AG04450 (cell line): ENCODE measurements at places on chromosomes 1 and 21.

- DNase-seq = no peak
These were observed 136.4 kb upstream of the COL6A1 start for GRCh38 chr21:45845063-45845769.

DNA sequence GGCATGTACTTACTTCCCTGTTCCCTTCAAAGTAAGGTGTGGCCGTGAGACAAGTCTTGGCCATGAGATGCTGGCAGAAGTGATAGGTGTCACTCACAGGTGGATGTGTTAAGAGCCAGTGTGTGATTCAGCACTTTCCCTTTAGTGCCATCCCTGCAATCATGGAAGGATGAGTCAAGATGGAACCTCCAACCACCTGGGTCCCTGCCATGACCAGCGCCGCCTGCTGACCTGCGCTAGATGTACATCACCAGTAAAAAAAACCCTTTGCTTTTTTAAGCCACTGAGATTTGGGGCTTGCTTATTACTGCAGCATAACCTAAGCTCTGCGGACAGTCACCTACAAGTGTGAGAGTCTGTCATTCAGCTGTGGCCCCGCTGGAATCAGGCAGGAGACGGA is 71.7 kb downstream of the TOMM20 start:
- no peak for DNase-seq

DNA sequence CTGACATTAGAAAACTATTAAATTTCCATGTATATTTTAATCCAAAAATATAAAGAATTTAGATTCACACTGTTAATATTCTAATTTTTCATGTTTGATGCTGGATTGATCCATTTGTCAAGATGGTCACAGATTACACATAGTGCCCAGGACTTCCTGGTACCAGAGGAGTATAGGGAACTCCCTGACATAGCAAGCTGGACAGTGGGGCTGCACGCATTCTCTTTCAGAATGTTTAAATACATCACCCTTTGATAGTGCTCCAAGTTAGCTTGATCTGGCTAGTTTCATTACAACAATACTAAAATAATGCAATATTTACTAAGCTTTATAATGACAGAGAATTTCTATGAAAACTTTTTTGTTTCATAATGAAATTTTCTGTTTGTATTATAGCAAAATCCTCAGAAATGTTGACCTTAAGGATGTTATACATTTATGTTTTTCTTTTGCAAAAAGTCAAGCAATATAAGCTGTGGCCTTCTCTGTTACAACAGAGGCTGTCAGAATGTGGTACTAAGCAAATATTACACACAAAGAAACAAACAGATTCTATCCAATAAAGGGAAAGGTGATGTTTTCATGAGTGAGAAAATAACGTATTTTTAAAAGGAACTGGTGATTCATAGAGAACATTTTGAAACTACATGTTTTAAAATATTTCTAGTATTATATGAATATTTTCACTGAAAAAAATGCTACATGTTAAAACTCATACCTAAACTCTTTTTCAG is 84.7 kb downstream of the SLC35F3 start:
- no peak for DNase-seq

- DNase-seq = no peak
These were observed 47.7 kb downstream of the UTP25 start for GRCh38 chr1:209875515-209875914.

DNA sequence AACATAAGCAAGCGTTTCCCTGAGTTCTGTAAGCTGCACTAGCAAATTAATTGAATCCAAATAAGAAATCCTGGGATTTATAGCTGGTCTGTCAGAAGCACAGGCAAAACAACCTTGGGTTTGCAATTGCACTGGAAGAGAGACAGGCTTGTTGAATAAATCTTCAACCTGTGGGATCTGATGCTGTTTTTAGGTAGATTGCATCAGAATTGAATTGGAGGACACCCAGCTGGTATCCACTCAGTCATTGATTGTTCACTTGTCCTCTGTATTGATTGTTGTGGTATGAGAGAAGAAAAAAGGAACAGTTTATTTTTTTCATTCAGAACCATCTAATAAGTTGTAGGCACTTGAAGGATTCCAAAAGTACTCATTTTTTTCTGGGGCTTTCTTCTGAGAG is 497.4 kb downstream of the SIPA1L2 start:
- DNase-seq = no peak

GRCh38 chr1:227889047-227889862 is 58.5 kb downstream of the WNT9A start:
- DNase-seq = no peak

- DNase-seq = no peak
These were observed 193.4 kb downstream of the PRDM2 start for GRCh38 chr1:13893409-13893821.

DNA sequence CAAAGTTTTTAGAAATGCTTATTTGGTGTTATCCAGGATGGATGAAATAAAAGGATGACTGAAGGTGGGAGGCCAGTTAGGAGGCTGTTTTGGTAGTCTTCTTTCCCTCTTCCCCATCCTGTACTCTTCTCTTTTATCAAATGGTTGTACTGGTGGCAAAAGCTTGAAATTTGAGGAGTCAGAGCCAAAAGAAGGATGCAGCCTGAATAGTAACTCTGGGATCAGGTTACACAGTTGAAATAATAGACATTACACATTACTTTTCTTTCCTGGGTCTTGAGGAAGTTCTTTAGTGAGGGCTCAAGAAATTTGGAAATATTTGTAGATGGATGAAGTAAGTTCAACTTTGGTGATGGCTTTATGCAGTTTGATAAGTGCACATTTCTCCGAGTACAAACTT is 108.6 kb downstream of the GPR52 start:
- no peak for DNase-seq

DNA sequence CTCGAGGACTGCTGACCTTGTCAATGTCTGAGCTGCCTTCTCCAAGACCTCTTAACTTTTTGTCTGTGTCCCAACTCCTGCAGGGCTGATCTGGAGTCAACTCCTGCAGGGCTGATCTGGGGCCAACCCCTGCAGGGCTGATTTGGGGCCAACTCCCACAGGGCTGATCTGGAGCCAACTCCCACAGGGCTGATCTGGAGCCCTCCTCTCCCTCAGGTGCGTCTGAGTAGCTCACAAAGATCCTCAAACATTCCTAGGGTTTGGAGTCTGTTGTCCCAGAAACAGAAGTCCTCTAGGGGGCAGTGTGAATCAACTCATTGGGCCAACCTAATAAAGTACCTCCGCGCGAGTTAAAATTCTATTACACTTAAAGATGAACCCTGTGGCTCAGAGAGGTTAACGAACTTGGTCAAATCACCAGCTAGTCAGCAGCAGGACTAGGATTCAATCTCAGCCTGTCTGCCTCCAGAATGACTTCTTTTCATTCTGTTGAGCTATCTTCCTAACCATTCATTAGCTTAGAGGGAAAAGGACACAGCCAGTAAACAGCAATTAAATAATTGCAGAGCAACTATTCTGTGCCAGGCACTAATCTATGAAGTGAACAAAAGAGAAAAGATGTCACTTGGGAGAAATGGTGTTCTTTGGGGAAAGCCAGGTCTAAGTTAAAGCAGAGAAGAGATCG is 17.2 kb upstream of the RLF start:
- peak; percentile 36 for DNase-seq

DNA sequence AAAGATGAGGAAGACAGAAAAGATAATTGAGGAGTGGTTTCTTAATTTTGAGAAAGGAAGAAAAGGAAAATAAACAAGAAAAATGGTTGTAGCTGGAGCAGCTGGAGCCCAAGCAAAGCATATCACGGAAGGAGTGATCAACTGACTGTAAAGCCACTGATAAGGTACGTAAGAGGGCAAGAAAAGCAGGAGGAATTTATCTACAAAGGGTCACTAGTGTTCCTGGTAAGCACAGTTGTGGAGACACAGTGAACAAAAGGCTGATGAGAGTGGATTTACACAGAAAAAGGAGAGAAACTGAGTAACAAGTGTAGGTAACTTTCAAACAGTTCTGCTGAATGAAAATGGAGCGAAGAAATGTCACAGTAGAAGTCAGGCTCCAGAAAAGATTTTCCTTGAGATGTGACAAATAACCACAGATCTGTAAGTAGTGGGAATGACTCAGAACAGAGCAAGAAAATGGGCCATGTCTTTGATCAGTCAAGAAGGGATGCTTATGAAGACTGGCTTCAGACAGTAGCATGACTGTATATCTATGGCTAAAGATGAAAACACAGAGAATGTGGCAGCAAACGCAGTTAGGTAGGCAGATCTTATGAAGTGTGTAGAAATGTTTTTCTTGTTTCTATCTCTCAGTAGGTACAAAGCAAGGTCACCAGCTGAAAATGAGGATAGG is 45.6 kb upstream of the RBM34 start:
- DNase-seq = no peak

GRCh38 chr1:15176898-15177665 is 23.5 kb downstream of the TMEM51 start:
- DNase-seq = no peak

GRCh38 chr1:158115126-158115525 is 65.6 kb upstream of the CD1D start:
- DNase-seq = no peak

GRCh38 chr1:51061231-51061918 is 40.7 kb upstream of the C1orf185 start:
- DNase-seq = no peak

- no peak for DNase-seq
These were observed 326.1 kb upstream of the BEND5 start for GRCh38 chr1:49102752-49103151.

GRCh38 chr1:234981758-234982157 is 146.9 kb downstream of the TOMM20 start:
- DNase-seq = no peak

DNA sequence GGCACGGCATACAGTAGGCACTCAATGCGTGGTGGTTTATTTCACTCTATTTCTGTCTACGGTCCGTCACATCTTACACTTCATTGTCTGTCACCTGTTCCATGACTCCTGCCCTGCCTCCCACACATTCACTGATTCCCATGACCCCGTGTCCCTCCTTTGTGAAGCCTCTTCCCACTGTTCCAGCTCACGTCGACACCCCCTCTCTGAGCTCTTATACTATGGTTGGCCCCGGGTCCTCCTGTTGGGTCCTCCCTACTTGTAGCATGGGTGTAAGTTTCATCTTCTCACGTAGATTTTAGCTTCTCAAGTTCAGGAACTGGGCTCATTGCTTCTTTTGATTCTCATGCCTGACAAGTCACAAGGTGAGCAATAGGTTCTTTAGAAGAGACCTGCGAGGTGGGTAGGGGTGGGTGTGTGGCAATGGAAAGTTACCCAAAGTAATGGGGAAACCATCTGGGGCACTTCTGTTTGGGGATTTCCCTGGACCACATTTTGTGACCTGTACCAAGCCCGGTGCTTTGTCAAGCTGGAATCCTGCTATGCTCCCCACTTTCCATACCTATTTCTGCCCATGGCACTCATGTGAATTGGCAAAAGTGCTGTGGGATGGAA is 22.1 kb upstream of the IL10 start:
- DNase-seq = no peak

- DNase-seq = no peak
These were observed at the start of gene SHISAL2A for GRCh38 chr1:52632732-52633290. SHISAL2A (plus strand) TSS chr1:52633168; CDS start chr1:52633494, 326 bp downstream.

- no peak for DNase-seq
These were observed 19.3 kb downstream of the C1orf52 start for GRCh38 chr1:85240174-85240601.

DNA sequence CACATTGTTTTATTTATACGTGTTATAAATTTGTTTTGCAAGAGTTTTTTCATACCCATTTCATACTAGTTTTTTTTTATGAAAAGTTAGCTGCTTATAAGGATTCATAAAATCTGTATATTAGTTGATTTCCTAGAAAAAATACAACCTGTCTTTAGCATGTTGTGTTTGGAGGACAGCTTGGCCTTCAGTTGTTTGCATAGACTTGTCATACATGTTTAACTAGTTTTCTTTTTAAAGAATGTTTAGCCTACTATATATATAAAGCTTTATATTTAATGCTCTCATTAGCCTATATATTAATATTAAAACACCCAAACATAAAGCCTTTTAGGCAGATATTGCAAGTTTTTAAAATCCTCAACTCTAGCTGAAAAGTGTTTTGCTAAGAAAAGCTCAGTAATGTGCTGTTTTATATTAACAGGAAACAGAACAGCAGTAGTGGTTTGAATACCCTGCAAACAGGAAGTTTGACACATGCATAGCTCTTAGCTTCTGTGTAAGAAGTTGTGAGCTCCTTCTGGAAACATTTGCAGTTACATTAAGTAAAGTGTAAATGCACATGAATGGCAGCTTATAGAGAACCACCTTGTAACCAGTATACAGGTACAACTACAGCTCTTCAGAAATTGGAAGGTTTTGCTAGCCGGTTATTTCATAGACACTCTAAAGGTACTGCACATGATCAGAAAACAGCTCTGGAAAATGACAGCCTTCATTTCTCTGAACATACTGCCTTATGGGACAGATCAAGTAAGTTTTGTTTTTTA is at the start of gene PRKACB:
PRKACB (plus strand) TSS at position 476 of the 770 bp plus-strand sequence; CDS start at position 567, 91 bp downstream.
- DNase-seq = no peak

GRCh38 chr1:46547481-46548383 is 3.7 kb downstream of the KNCN start:
- DNase-seq = no peak
